ENCODE measurements at places on chromosomes 3 and 15.

- no peak for DNase-seq
These were observed 13.8 kb upstream of the OCA2 start for GRCh38 chr15:28112962-28113361.

GRCh38 chr3:141255846-141256261 is 24.2 kb downstream of the PXYLP1 start:
- peak; percentile 51 for DNase-seq

GRCh38 chr3:67357610-67358458 is 296.6 kb downstream of the SUCLG2 start:
- peak; percentile 58 for DNase-seq

GRCh38 chr3:40243056-40243455 is 66.5 kb upstream of the EIF1B start:
- DNase-seq = no peak

DNA sequence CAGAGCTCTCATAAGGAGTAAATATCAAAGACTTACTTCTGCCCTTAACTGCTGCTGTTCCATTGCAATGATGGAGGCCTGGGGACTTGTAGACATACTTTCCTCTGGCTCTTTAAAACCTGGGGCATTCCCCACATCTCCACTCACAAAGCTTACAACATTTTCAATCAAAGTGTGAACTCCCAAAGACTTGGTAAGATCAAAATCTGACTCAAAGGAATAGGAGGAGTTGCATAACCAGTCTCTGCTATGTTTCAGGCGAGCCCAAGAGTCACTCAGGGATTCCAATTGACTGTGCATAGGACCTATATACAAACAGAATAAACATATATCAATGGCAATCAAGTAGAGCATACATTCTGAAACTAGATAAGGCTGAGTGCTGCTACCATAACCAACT is 101.5 kb downstream of the FBXL22 start:
- no peak for DNase-seq

DNA sequence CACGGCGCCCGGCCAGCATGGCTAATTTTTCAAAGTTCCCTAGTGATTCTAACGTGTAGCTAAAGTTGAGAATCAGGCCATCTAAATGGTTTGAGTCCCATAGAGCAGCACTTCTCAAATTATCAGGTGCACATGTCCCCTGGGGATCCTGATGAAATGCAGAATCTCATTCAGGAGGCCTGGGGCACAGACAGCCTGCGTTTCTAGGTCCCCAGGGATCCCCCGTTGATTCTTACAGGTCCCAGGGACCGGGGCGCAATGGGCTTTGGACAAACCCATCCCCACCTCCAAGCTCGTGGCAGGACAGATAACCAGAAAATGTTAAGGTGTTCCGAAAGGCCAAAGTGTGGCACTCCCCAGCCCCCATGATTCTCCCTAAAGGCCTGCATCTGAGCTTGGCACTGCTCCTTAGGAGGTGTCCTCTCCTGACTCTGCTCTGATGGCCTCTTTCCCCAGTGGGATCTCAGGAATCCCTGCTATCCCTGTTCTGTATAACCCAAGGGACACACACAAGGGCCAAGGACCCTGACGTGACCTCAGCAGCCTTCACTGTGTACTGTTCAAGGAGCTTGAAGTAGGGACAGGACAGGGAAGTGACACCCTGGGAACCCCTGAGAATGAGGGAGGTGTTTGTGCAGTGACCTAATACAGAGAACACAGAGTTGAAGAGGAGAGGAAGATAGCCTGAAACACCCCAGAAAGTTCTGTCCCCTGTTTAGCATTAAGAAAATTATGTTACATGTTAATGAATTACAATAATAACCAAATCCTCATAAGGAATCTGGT is 8.0 kb downstream of the LRRK1 start:
- no peak for DNase-seq

DNA sequence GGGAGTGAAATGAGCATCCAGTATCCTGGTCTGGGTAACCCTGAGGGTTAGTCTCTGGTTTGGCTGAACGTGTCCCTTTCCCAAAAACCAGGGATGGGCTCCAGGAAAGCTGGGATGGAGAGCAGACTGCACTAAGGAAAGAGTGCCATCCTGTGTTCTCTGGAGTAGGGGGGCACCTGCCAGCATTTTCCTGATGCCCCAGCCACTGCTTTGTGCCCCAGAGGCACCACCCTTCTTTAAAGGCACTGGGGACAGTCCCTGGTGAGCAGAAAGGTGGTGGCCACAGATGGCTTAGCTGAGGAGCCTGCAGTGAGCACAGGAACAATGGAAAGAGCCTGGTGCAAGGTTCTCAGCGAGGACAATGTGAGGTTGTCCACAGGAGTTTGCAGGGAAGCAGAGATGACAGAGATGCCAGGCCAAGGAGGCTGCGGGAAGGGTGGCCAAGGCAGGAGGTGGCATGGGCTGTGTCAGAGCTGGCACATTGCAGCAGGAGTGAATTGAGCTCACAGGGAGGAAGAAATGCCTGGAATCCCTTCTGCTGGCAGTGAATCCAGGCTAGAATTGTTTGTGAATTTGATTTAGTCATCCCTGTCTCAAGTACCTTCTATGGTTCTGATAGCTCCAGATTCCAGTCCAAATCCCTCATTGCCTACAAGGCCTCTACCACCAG is 39.9 kb downstream of the AMOTL2 start:
- no peak for DNase-seq

GRCh38 chr3:160671231-160671630 is 5.7 kb upstream of the ARL14 start:
- DNase-seq = no peak

GRCh38 chr3:194526164-194526563 is 39.4 kb upstream of the ATP13A3 start:
- no peak for DNase-seq

GRCh38 chr3:71681224-71681668 is 44.0 kb downstream of the EIF4E3 start:
- peak; percentile 64 for DNase-seq
